Trophoblast cell (in vitro differentiated cells and primary cell): ENCODE measurements at places on chromosomes 12 and 14.

DNA sequence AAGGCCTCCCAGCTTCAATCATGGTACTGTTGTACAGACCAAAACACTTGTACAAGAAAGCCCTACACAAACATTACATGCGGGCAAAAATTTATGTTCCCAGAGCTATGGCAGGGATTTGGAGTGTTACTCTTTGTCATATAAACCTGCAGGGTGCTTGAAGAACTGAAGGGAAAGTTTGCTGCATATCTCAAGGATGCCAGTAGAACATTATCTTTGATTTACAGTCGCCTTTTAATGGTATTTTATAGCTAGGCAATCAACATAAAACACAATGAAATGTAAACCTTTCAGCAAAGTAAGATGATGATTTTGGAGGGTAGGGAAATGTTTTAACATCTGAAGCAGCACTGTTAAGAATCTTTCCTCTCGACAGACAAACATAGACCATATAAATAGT, 305.6 kb downstream of the KCNH5 start:
- H3K36me3 ChIP-seq: no peaks in the 10 kb centered on the region
- H3K4me1 ChIP-seq: no peaks in the 10 kb centered on the region
- H3K27ac ChIP-seq: no peak overlapping the region

GRCh38 chr14:77128414-77128891, 13.1 kb downstream of the ZDHHC22 start:
- H3K27me3 ChIP-seq: no peaks in the 10 kb centered on the region
- H3K36me3 ChIP-seq: no peaks in the 10 kb centered on the region
- H3K4me3 ChIP-seq: no peak overlapping the region
- no peak for DNase-seq

- peaks cover 2% of the 10 kb centered on the region for H3K27me3 ChIP-seq
- H3K27ac ChIP-seq: no peak overlapping the region
- no peak overlapping the region for H3K4me3 ChIP-seq
- H3K36me3 ChIP-seq: no peaks in the 10 kb centered on the region
- no peaks in the 10 kb centered on the region for H3K4me1 ChIP-seq
Observed at GRCh38 chr12:52263761-52264434, 10.5 kb upstream of the KRT86 start.

- no peaks in the 10 kb centered on the region for H3K36me3 ChIP-seq
- no peak overlapping the region for H3K4me3 ChIP-seq
- H3K27ac ChIP-seq: no peak overlapping the region
Observed at GRCh38 chr12:2049604-2050540, 2.9 kb upstream of the CACNA1C start.

DNA sequence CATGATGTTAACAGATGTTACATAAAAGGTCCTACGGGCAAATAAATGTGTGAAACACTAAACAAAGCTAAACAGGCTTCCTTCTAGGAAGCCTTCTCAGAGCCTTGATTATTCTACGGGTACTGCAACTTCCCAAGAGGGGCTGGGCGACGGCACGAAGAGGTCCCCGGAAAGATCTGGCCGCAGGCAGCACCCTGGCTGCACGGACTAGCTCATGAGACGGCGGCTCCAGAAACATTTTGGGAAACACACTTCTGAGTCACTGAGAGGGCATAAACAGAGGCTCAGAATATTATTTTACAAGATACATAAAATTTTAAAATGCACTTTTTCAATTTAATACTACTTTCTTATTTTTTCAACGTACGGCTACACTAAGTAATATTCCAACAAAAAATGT, 19.4 kb downstream of the STX2 start:
- H3K4me3 ChIP-seq: no peak overlapping the region
- no peak for DNase-seq
- H3K4me1 ChIP-seq: peaks cover 20% of the 10 kb centered on the region
- H3K27ac ChIP-seq: no peak overlapping the region
- peaks cover 10% of the 10 kb centered on the region for H3K36me3 ChIP-seq

DNA sequence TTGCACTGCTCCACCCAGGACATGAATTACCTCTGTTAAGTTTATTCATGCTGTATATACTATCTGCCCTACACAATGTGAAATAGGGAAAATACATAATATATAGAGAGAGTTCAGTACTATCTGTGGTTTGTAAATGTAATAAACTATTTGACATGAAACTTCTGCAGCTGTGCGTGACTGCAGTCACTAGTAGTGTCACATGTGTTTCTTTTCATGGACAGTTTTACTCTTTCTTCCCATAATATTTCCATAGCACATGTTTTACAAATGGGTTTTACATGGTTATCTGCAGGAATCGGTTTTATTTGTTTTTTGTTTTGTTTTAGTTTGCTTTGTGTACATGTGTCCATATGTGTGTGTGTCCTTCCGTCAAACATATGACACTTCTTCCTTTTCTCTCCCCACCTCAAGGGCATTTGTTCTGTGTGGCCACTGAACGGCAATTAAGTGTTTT, 1644.1 kb upstream of the FLRT2 start:
- no peaks in the 10 kb centered on the region for H3K36me3 ChIP-seq
- H3K4me1 ChIP-seq: no peaks in the 10 kb centered on the region
- no peaks in the 10 kb centered on the region for H3K27me3 ChIP-seq
- no peak overlapping the region for H3K4me3 ChIP-seq
- H3K27ac ChIP-seq: no peak overlapping the region

DNA sequence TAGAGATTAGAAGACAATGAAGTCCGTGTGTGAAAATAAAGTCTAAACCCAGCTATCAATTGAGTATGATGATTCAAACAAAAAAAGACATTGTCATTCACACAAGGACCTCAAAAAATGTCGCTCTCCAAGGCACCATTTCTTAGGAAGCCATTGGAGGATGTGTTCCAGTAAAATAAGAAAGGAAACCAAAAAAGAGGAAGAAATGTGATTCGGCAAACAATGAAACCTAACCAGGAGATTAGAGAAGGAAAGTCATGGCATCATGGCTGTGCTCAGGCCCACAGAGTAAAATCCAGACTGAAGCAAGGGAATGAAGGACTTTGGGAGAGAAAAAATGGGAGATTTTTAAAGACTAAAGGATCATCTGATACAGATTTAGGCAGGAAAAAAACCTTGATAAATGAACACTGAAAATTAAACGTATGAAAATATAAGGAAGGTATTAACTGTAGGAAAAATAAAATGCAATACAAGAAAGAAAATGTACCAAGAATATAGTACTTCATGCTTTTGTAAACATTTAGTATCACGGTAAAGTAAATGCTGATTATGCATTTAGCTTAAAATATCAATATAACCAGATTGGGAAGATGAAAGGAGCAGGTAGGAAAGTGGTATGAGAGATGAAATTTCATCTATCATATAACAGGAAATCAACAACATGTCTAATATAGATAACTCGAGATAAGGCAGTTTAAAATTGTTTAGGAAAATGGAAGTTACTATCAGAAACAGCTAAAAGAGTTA, 38.2 kb upstream of the MTHFD1 start:
- H3K36me3 ChIP-seq: no peaks in the 10 kb centered on the region
- no peak for DNase-seq
- H3K4me1 ChIP-seq: no peaks in the 10 kb centered on the region
- H3K27ac ChIP-seq: no peak overlapping the region
- H3K4me3 ChIP-seq: no peak overlapping the region
- H3K27me3 ChIP-seq: no peaks in the 10 kb centered on the region

GRCh38 chr12:130981074-130981742, 27.5 kb downstream of the ADGRD1 start:
- no peak for DNase-seq
- no peaks in the 10 kb centered on the region for H3K27me3 ChIP-seq
- no peak overlapping the region for H3K27ac ChIP-seq
- no peaks in the 10 kb centered on the region for H3K36me3 ChIP-seq
- H3K4me3 ChIP-seq: no peak overlapping the region

- H3K36me3 ChIP-seq: no peaks in the 10 kb centered on the region
- peaks cover 6% of the 10 kb centered on the region for H3K4me1 ChIP-seq
- H3K27me3 ChIP-seq: no peaks in the 10 kb centered on the region
- no peak overlapping the region for H3K4me3 ChIP-seq
Observed at GRCh38 chr14:88204221-88204620, 118.8 kb downstream of the KCNK10 start.

DNA sequence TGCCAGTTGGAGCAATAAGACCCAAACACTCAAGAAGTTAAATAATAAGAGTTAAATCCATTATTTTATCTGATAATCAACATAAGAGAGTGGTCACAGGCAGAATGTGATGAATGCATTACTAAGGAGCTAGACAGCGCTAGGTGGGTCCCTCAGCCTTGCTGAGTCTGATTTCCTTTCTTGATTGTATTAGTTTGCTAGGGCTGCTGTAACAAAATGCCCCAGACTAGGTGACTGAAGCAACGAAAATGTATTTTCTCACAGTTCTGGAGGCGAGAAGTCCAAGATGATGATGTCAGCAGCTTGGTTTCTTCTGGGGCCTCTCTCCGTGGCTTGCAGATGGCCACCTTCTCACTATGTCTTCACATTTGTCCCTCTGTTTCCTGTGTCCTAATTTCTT, 8.2 kb upstream of the CCDC177 start:
- H3K4me3 ChIP-seq: no peak overlapping the region
- DNase-seq: no peak
- H3K4me1 ChIP-seq: no peaks in the 10 kb centered on the region
- H3K27me3 ChIP-seq: no peaks in the 10 kb centered on the region

- no peaks in the 10 kb centered on the region for H3K27me3 ChIP-seq
- no peaks in the 10 kb centered on the region for H3K4me1 ChIP-seq
- no peak overlapping the region for H3K27ac ChIP-seq
Observed at GRCh38 chr12:75994069-75994740, 37.4 kb downstream of the PHLDA1 start.

GRCh38 chr14:93951635-93952540, 24.5 kb downstream of the ASB2 start:
- no peak overlapping the region for H3K27ac ChIP-seq
- no peaks in the 10 kb centered on the region for H3K27me3 ChIP-seq
- no peaks in the 10 kb centered on the region for H3K36me3 ChIP-seq
- no peak overlapping the region for H3K4me3 ChIP-seq
- no peak for DNase-seq
- peaks cover 14% of the 10 kb centered on the region for H3K4me1 ChIP-seq

DNA sequence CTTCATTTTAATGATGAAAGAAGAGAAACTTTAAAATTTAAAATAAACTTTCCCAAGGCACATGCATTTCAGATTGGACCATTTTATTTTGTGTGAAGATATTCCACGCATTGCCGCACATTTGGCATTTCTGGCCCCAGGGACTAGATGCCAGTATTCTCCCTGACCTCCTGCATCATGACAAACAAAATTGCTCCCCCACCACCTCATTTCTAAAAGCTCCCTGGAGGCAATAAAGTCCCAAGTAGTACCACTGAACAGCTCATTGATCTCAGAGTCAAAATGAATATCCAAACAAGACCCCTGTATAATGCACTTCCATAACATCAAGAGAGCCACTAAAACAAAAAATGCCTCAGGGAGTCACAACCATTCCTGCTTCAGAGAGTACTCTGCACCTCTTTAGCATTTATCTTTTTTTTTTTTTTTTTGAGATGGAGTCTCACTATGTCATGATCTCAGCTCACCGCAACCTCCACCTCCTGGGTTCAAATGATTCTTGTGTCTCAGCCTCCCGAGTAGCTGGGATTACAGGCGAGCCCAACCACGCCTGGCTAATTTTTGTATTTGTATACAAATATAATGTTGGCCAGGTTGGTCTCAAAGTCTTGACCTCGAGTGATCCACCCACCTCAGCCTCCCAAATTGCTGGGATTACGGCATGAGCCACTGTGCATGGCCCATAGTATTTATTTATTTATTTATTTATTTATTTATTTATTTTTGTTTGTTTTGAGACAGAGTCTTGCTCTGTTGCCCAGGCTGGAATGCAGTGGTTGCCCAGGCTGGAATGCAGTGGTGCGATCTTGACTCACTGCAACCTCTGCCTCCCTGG, 48.8 kb upstream of the RASSF3 start:
- H3K27ac ChIP-seq: no peak overlapping the region
- no peak overlapping the region for H3K4me3 ChIP-seq
- no peak for DNase-seq
- peaks cover under 1% of the 10 kb centered on the region for H3K4me1 ChIP-seq
- H3K27me3 ChIP-seq: no peaks in the 10 kb centered on the region

- no peaks in the 10 kb centered on the region for H3K27me3 ChIP-seq
- no peaks in the 10 kb centered on the region for H3K36me3 ChIP-seq
- no peaks in the 10 kb centered on the region for H3K4me1 ChIP-seq
Observed at GRCh38 chr14:89013098-89013504, 188.7 kb downstream of the TTC8 start.
